ENCODE measurements at places on chromosomes 5 and 9.
A peak's percentile ranks its signal among the peaks of the same experiment; 100 is the strongest.

DNA sequence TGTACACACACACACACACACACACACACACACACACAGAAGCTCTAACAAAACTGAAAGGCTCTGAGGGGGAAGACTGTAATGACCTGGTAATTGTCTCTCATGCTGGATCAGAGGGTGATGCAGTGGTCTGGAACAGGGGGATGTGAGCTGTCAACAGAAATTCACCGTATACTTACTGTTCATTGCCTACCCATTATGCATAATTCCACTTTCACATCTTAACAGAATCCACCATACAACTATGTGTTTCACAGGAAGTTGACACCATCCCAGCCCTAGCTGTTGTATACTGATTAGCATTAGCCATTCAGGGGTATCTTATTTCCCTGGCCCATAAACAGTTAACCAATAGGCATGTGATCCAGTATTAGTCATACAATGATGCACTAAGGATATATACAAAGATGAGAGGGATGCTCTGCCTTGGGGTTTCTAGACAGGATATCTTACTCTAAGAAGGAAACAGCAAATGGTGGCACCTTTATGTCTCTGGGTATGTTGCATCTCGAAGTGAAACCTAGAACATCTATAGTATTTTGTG, 396.5 kb upstream of the BRINP1 start:
- no peak for DNase-seq

DNA sequence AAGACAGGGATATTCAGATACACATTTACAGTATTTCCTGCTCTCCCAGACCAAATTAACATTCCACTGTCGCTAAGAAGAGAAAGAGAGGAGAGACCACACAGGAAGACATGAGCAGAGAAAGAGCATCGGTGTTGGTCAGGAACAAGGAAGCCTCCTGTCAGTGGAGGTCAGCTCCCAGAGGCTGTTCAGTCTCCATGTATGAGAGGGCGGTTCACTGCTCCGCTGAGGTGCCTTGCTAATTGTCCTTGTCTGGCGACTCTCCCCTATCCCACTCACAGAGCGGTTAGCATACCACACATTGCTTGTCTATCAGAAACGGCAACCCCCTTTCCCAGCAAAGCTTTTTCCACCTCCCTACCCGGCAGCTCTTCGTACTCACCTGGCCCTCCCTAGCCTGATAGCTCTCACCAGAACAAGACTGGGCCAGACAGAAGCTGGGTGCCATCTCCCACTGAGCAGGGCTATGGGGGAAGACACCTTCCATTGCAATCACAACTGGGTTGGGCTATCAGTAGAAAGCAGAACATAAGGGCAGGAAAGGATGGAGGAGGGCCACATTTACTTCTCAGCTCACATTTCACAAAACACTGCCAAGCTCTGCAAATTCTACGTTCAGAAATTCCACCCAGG, 58.6 kb upstream of the LMNB1 start:
- no peak for DNase-seq

- DNase-seq: no peak
Measured at GRCh38 chr9:31336386-31336785, 1048.1 kb upstream of the ACO1 start.

- DNase-seq: no peak
Measured at GRCh38 chr9:16680541-16680940, 189.9 kb downstream of the BNC2 start.

DNA sequence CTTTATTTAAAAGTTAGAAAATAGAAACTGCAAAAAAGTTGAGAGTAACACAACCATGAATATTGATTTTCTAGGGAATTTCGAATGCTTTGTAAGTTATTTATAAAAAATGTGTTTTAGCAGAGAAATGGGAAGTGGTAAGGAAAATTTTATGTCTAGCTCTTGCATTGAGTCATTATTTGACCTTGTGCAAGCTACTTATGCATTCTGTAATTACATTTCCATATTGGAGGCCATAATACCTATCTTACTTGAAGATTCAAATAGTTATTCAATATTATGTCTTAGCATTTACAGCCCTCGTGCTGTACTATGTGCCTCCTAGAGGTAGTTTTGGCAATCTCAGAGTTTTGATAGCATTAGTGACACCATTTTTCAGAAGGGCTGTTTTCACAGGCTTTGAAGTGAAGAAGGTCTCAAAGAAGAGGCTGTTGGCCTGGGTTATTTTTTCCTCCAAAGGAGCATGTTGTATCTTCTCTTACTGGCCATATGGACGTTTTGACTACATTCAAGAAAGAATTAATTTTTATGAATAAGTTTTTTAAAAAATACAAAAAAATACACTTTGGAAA, 7.4 kb upstream of the DAP start:
- no peak for DNase-seq

DNA sequence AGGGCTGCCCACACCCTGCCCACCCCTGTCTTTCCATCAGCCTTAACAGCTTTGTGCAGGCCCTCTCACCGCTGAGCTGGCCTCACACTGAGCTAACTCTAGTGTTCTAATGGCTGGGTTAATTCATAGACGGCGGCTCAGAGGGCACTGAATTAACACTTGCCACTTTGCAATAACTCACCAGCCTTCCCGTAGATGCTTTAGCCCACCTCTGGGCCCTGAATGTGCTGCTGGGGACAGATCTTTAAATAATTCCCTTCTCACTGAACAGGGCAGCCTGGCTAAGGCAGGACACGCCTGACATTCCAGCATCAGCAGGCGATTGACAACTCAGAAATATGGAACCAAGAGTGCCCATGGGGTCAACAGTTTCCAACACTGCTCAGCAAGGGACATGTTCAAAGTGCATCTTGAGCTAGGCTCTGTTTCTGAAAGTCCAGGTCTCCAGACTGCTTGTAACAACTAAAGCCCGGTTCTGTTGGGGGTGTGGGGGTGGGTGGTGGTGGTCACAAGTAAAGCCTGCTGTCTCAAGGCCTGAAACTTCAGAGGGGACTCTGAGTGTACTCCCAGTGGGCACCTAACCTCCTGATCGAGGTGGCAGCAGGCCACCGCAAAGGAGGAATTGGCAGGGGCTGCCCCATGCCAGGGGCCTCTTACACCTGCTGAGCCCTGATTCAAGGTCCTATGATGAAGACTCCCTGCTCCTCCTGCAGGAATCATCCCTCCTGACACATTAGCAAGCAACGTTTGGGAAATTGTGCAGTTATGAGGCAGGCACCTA, 248.3 kb downstream of the FSTL4 start:
- DNase-seq: no peak

DNA sequence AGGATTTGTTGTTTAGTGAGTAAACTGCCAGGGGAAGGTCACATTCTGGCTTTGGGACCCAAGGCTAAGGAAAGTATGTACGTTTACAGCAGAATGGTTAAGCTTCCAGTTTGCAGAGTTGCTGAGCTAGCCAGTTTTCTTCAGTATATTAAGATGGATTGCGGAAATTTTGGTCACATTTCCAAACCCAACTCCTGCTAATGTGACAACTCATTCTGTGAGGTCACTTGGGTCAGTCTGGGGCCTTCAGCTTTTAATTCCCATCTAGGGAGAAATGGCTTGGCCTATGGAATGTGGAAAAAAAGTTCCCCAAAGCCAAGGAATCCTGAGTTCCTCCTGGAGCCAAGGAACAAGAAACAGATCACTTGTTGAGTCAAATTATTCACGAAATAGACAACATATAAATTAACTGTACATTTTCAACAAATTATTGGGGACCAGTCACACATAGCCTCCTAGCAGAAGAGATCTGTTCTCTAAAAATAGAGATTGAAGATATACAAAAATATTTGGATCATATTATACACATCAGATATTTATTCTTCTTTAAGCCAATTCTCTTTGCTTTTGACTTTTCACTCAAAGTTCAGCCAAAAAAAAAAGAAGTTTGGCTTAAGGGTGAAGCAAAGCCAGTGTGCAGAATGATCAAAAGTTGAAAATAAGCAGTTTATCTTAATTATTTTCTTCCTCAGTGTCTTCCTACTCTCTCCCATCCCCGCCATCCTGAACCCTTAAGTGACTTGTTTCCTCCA, 8.8 kb downstream of the KCNV2 start:
- no peak for DNase-seq

GRCh38 chr5:180467989-180468731, 26.0 kb upstream of the CNOT6 start:
- no peak for DNase-seq

DNA sequence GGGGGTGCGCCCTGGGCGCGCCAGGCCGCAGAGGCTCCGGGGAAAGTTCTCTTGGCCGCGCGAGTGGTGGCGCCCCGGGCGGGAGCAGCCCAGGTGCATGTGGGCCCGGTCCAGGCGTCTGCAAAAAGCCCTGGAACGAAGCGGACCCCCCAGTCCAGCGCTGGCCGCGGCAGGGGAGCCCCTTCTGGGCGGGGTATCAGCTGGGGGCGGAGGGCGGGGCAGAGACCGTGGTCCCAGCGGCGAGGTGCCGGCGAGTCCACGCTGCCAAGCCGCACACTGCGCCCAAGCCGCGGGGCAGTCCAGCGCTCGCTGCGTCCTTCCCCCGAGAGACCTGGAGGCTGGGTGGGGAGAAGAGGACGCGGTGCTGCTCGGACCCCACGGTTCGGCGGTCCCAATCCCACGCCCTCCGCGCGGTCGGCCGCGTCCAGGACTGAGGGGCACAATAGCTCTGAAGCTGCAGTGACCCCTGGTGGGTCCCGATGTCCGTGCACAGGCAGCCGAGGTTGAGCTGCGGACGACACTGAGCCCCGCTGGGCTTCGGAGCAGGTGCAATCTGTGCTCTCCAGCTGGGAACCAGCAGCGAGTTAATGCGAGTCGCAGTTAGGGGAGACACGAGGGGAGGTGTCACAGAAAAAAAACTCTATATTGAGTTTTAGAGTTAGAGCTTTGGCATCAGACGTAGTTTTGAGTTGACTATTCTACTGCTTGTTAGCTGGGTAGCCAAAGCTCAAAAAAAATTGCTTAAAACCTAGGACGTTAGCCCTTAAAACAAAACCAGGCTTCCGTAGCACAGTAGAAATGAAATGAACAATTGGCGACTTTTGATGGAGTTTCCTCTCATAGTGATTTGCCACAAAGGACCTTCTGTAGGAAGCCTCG, 1.1 kb upstream of the EPB41L4A start:
- no peak for DNase-seq

- DNase-seq: no peak
Measured at GRCh38 chr5:139705191-139705590, 57.0 kb downstream of the CXXC5 start.

DNA sequence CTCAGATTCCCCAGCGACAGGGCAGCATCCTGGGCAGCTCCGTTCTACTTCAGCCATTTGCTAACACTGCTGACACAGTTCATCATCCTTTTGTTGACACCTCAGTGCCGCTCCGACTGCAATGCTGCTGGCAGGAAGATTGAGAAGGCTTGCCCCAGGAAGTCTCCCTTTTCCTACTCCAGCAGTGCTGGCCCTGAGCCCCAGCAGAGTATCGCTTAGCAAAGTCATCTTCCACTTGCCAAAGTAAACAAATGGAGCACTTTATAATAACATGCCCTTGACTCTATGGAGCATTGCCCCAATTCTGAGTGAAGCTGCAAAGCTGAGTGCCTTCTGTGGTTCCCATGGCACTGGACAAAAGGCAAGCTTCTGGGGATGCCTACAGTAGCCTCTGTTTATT, 32.2 kb downstream of the PRLR start:
- no peak for DNase-seq

- DNase-seq: no peak
Measured at GRCh38 chr9:129206905-129207304, 28.8 kb upstream of the IER5L start.

DNA sequence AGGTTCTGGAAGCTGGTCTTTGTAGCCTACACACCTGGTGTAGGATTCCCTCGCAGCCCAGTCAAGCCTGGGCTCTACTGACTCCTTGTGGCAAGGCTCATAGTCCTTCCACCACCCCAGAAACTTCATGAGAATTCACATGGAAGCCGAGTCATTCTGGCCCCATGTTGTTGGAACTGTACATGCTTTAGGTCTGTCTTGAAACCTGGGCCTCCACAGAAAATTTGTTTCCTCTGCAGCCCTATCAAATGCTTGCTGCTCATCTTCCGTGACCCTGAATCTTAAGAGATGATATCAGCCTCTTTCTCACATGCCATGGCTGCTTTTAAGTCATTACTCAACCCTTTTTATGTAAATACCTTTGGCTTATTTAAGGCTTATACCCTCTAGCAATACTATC, 113.4 kb upstream of the GRHPR start:
- DNase-seq: no peak

- no peak for DNase-seq
Measured at GRCh38 chr5:80763873-80764647, 109.3 kb upstream of the DHFR start.

DNA sequence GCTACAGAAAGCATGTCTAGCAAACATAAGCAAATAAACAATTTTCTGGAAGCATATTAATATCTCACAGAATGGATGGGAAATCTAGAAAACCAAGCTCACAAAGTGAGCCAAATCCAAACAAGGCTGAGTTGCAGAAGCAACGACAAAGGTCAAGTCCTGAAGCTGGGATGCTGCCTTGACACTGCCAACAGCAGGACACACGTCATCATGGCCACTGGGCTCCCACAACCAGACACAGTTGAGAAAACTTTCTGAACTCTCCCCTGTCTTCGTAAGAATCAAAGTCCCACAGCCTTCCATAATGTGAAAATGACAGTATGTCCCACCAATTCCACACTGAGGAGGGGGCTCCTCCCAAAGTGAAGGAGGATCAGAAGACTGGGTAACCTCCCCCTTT, 37.6 kb downstream of the EPB41L4A start:
- DNase-seq: no peak

DNA sequence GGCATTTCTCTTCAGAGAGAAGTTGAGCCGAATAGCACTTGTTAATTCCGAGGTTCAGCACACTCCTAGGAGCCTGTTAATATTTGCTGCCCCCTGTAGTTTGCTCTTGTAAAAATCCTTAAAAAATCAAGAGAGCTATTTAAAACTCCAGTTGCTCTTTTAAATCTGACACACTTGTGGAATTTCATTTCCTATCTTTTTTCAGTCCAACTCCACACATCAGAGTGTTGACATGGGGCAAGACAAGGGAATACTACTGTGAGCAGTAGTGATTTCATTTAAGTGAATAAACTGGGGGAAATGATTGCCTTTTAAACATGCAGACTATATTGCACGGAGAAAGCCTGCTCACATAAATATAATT, 1096.3 kb upstream of the DMAC1 start:
- DNase-seq: peak; percentile 23

DNA sequence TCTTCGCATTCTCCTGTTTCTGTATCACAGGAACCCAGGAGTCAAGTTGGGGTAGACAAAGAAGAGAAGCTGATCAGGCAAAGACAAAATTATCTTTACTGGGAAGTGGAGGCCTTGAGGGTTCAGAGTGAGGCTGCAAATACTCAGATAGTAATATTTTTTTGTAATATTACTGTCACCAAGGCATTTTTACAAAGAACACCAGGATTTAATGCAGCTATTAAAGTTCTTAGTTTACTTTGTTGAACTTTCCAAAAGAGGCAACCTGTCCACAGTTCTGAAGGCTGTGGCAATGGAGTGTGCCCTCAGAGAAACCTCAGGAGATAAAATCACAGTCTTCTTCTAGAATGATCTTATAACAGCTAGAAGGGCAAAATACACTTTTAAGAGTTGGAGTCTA, 74.9 kb downstream of the PGM5 start:
- no peak for DNase-seq

- DNase-seq: no peak
Measured at GRCh38 chr5:101608322-101608721, 687.8 kb downstream of the SLCO4C1 start.

DNA sequence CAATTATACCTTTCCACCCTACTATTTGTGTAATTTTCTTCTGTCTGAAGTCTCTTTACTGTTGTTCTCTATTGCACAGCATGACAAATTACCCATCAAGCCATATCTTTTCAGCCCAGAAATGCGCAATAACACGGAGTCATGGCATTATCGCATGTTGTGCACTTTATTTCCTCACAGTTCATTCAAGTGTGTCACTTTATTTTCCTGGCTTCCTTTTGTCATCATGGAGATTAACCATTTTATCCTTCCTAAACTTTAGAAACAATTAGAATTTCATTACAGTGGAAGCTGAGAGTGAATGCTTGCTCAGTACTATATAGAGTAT, 41.3 kb upstream of the MEF2C start:
- DNase-seq: no peak

Measured in NCI-H2081 treated with DMSO at 0.1 percent for 48 hours (cell line).